ENCODE measurements at places on chromosomes 2 and 18.

- DNase-seq = no peak
These were observed 1.7 kb upstream of the ITM2C start for GRCh38 chr2:230863031-230863430.

GRCh38 chr2:101040761-101041160 is 38.7 kb downstream of the RPL31 start:
- DNase-seq = no peak

DNA sequence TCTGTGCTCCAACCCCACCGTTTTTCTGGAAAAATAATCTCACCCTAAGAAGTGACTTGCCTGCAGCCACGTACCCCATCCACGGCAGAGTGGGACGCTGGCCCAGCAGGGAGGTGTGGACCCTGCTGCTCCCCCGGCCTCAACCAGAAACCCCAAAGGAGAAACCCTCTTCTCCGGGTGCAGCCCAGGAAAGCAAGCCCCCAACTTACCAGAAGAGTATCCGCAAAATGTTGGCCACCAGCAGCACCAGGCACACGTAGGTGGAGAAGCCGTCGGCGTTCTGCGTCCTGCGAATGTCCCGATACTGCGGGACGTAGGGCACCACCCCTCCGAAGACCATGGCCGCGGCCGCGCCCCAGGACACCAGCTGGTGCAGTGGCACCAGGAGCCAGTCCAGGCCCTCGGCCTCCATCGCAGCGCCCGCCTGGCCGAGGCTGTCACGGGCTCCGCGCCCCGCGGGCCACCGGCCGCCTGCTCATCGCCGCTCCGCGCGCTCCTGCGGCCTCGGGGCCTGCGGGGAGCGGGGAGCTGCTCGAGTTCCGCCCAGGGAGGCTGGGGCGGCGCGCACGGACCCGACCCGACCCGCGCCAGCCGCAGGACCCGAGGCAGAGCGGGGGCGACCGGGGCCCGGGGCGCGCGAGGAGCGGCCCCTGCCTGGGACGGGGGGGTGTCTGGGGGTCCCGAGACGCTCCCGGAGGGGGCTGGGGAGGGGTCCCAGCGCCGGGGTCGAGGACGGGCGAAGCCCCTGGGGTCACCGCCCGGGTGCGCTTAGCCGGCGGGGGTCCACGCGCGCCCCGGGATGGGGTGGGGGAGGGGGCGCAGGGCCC is 725 bp downstream of the SLC66A2 start:
- no peak for DNase-seq

DNA sequence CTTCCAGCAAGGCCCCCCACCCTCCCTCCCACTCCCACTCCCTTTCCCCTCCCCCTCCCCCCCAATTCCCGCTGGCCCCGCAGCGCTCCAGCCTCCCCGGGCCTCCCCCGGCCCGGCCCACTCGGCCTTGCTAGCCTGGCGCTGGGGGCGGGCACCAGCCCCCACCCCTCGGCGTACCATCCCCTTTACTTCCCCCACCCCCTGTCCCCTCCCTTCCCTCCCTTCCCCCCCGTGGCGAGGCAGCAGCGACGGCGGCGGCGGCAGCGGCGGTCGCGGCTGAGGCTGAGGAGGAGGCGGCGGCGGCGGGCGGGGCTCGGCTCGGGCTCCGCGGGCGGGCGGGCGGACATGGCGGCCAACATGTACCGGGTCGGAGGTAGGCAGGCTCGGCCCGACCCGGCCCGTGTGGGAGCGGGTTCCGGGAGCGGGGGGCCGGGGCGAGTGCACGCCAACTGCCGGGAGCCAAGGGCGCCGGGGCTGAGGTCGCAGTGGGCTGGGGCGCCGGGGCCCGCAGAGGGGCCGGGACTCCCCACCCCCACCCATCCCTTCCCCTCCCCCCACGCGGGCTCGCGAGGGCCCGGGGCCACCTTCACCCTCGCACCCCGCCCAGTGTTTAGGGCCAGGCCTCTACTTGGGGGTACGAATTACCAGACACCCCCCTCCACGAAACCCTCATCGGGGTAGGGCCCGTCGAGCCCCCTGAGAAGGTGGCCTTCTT is at the start of gene MTA3:
MTA3 (plus strand) TSS at position 232 of the 715 bp plus-strand sequence; CDS start at position 346, 114 bp downstream.
- peak; percentile 73 for DNase-seq

GRCh38 chr18:13318731-13319501 is 100.4 kb downstream of the LDLRAD4 start:
- no peak for DNase-seq

- no peak for DNase-seq
These were observed 129.8 kb upstream of the EPAS1 start for GRCh38 chr2:46167406-46167805.

- DNase-seq = no peak
These were observed 211.0 kb downstream of the PMAIP1 start for GRCh38 chr18:60110836-60111235.

GRCh38 chr2:237027712-237028029 is 58.0 kb upstream of the COPS8 start:
- DNase-seq = no peak

GRCh38 chr2:54658564-54659071 is 64.8 kb upstream of the EML6 start:
- no peak for DNase-seq

DNA sequence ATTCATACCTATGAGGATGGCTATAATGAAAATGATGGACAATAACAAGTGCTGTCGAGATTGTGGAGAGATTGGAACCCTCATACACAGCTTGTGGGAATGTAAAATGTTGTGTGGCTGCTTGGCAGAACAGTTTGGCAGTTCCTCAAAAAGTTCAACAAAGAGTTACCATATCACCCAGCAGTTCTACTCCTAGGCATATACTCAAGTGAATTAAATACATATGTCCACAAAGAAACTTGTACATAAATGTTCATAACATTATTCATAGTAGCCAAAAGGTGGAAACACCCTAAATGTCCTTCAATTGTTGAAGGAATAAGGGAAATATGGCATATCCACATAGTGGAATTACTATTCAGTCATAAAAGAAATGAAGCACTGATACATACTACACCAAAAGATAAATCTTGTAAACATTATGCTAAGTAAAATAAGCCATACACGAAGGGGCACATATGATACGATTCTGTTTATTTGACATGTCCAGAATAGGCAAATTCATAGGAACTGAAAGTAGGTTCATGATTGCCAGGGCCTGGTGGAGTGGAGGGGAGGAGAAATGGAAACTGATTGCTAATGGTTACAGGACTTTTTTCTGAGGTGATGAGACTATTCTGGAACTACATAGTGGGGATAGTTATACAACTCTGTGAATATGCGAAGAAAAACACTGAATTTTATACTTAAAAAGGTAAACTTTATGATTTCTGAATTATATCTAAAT is 92.1 kb downstream of the ADAM23 start:
- no peak for DNase-seq

GRCh38 chr2:200356321-200356720 is 49.8 kb downstream of the SPATS2L start:
- DNase-seq = no peak
